HTR-8/SVneo (cell line): ENCODE measurements at places on chromosomes 3 and 15.

DNA sequence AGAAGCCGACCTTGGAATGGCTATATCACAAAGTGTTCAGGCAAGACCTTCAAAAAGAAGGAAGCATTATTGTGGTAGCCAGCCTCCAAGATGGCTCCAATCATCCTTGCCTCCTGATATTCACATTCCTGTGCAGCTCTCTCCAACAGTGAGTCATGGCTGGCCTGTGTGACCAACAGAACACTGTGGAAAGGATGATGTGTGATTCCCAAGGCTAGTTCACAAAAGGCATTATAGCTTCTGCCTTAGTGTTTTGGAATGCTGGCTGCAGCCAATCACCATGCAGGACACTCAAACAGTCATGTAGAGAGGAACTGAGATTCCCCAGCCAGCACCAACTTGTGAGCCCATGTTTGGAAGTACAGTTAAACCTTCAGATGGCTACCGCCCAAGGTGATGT, 102.6 kb downstream of the EFL1 start:
- peak; percentile 60 for DNase-seq

DNA sequence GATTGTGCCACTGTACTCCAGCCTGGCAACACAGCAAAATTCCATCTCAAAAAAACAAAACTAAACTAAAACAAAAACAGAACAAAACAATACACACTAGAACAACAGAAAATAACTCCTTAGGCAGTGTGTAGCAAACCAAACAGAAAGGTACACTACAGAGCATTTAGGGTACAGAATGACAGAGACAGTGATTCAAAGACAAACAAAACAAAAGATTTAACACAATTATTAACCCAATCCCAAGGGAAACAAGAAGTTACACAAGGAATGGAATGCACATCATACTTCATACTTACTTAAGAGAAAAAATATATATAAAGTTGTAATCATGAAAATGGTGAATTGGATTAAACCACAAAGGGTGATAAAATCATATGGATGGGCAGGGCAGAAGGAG, 12.9 kb downstream of the SLC25A20 start:
- DNase-seq, result no peak

- DNase-seq, result no peak
Observed at GRCh38 chr3:149820183-149820582, 7.2 kb downstream of the RNF13 start.

GRCh38 chr3:64327100-64327804, 102.0 kb upstream of the PRICKLE2 start:
- no peak for DNase-seq

DNA sequence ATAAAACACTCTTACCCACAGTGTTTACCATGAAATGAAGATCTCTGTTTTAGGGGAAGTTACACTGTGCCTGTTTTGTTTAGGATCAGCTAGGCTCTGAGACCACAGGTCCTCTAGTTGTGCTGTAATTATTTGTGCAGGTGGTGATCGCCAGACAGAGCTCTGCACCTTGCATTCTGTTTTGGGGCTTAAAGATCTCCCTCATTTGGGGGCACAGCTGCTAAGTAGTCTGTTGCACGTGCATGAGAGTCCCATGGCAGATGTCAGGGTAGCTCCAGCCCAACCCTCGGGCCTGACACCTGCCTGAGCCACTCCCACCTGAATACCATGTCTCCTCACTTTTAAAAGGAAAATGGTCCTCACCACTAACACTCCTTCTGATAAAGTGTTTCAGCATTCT, 12.4 kb downstream of the C3orf20 start:
- no peak for DNase-seq

DNA sequence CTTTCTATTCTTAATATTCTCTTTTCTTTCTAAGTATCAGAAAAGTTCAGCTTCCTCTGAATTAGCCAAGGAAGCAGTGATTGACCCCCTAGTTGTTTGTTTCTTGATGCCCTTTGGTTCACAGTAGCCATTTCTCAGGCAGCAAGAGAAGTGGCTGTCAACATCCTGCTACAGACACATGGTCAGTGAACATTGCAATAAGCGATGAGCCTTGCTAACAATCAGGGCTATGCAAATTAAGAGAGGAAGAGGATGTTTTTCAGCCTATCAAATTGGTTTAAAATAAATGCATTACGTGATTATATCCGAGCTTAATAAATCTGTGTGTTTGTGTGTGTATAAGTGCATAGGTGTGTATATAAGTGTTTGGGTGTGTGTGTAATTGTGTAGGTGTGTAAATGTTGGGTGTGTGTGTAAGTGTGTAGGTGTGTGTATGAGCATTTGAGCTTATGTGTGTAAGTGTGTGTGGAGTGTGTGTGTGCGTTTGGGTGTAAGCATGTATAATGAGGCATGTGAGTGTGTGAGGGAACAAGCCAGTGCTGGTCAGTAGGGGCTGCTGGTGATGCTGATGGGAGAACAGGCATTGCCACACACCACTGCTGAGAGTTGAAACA, 78.1 kb upstream of the XCR1 start:
- no peak for DNase-seq

DNA sequence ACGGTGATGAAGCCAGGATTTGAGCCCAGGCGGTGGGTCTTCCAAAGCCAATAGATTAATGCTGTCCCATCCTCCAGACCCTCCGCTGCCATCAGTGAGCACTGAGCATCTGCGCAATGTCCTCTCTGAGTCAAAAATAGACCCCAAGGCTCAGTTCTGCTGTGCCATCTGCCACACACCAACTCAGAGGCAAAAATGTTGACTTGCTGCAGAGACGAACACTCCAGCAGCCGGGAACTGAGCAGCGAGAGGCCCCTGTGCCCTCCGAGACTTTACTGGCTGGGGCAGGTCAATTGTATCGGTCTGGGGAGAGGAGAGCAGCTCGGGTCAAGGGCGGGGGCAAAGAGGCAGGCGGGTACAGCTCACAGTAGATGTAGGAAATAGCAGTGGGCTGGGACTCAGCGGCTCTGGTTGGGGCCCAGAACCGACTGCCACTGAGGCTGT, 41.5 kb upstream of the ATP2B2 start:
- DNase-seq, result no peak

DNA sequence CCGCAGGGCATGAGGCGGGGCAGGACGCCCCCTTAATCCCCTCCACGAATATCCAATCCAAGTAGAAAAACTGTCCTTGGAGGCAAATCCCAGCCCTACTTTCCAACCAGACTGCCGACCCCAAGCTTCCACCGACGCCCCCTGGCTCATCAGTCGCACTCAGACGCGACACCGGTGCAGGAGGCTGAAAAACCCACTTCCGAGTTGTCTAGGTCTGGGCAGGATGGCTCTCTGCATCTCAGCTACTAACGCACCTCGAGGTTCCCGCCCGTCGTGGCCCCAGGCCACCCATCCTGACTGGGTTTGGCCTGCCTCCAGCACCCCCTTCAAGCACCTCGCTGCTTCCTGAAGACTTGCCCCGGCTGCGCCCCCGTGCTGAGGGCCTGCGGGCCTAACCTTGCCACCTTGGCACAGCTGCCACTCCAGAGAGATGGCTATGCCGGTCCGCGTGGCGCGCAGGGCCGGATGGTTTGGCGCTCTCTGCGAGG, 15.5 kb downstream of the RGMA start:
- no peak for DNase-seq

GRCh38 chr3:77072232-77072631, 32.3 kb downstream of the ROBO2 start:
- DNase-seq, result no peak

- DNase-seq, result no peak
Observed at GRCh38 chr3:8856721-8857120, 87.3 kb upstream of the OXTR start.

GRCh38 chr15:57580866-57581265, 10.8 kb upstream of the MYZAP start:
- DNase-seq, result no peak

DNA sequence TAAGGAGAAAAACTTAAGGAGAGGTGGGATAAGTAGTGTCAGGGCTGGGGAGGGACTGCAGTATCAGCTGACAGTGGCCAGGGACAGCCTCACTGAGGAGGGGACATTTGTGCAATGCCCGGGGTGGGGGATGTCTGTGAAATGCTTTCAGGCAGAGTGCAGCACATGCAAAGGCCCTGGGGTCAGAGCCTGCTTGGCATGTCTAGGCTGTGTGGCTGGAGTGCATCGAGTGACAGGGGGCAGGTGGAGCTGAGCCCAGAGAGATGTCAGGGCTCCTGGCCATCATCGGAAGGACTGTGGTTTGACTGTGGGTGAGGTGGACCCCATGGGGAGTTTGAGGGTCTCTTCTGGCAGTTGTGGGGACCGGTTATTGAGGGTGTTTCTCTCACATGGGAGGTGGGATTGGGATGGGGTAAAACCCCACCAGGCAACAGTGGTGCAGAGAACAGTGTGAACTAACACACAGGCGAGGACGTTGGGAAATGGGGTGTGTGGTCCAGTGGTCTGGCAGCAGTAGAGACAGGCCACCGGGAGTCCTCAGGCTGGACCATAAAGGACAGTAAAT, 61.2 kb downstream of the FBLN2 start:
- DNase-seq, result no peak

DNA sequence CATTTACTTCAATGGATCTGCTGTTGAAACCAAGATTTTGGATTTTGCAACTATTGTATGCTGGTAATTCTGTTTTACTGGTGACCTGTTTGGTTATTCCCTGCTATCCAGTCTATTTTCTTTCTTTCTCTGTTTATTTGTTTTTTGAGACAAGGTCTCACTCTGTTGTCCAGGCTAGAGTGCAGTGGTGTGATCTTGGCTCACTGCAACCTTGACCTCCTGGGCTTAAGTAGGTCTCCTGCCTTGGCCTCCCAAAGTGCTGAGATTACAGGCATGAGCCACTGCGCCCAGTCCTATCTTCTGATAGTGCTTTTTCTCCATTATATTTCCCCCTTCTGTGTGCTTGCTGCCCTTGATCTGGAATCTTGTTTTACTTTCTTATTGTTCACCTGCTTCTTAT, 15.6 kb downstream of the USP13 start:
- no peak for DNase-seq

DNA sequence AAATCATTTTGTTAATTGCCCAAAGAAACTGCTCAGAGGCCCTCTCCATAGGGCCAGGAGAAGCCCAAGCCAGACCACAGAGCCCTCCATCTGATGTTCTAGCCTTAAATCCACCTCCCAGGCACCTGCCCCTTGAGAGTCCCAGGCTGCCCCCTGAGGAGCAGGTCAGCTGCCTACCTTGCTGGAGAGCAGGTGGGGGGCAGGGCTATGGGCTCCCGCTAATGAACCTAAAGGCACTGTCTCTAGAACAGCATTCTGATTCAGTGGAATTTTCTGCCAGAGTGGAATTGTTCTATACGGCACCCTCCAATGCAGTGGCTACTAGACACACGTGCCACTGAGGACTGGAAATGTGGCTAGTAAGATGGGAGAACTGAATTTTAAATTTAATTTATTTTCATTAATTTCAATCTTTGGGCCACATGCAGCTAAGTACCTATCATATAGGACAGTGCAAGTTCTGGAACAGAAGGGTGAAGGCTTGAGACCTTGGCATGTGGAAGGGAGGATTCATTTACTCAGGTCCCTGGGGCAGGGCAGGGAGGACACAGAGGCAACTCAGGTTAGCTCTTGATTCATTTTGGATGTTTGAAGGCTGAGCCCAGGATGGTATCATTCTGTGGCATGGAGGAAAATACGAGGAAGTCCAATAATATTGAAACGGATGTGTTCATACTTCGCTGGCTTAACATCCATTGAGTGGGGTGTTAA, 11.4 kb downstream of the AMOTL2 start:
- no peak for DNase-seq

GRCh38 chr3:168091941-168092340, 3.8 kb downstream of the GOLIM4 start:
- no peak for DNase-seq

GRCh38 chr3:174440253-174440701, 418.9 kb upstream of the NAALADL2 start:
- no peak for DNase-seq

DNA sequence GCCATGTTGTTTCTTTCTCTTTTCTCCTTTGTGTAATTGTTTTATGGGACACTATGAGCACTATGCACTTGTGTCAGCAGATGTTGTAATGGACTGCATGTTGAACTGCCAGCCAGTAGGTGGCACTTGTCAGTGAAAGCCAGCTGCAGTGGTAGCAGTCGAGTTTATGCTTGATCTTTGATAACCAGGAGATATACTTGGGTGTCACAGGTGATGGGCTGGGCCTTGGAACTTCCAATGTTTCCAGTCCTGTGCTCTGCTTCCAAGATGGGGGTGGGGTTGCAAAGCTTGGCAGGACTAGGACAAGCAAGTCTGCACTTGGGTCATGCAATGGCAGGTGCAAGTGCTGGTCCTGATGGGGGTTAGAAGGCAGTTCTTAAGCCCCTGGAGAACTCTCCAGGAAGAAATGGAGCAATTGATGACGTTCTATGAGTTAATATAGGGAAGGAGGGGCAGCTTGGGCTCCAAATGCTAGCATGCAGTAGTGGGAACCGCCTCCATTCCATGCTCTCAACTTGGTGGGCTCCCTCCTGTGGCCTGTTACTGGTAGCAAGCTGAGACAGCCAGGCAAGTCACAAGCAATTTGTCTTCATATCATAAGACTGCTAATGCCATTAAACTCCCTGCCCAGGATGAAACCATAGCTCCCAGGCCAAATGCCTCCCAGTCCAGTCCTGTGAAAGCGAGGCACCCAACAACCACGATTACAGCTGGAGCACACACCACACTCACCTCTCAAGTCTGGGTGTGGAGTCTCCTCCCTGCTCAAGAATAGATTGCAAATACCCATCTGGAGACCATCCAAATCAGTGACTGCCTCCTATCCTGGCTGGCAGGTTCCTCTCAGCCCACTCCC, 287.2 kb downstream of the CGGBP1 start:
- no peak for DNase-seq

GRCh38 chr15:73746883-73747282, 6.3 kb downstream of the INSYN1 start:
- no peak for DNase-seq

DNA sequence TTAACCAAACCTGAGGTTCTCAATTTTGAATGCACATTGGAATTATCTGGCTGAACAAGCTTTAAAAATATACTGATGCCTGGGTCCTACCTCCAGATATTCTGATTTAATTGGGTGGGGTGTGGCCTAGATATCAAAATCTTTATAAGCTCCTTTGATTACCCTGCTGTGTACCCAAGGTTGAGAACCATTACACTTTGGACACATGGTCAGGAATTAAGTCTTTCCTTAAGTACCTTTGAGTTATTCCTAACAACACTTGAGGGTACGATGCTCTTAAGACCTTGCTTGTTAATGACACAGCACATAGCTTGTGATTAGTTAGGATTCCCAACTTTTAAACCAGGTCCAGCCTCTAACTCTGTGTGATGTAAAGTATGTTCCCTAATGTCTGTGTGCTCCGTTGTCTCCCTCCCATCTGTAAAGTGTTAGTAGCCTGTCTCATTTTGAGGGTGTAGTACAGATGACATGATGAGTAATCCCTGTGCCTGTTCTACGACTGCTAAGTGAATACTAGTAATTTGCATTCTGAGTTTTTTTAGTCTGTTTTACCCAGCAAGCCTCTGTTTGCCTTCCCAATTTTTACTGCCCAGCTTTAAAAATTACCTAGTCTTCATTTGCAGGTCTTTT, 154.9 kb downstream of the KLHL25 start:
- DNase-seq, result no peak

GRCh38 chr3:12349895-12350811, 61.3 kb downstream of the PPARG start:
- no peak for DNase-seq

- DNase-seq, result no peak
Observed at GRCh38 chr3:37768107-37768809, 93.4 kb upstream of the CTDSPL start.

GRCh38 chr15:44153352-44153751, 41.7 kb downstream of the FRMD5 start:
- DNase-seq, result no peak
